Activated T-cell treated with anti-CD3 and anti-CD28 coated beads for 24 hours (primary cell): ENCODE measurements at places on chromosomes 3 and 15.

DNA sequence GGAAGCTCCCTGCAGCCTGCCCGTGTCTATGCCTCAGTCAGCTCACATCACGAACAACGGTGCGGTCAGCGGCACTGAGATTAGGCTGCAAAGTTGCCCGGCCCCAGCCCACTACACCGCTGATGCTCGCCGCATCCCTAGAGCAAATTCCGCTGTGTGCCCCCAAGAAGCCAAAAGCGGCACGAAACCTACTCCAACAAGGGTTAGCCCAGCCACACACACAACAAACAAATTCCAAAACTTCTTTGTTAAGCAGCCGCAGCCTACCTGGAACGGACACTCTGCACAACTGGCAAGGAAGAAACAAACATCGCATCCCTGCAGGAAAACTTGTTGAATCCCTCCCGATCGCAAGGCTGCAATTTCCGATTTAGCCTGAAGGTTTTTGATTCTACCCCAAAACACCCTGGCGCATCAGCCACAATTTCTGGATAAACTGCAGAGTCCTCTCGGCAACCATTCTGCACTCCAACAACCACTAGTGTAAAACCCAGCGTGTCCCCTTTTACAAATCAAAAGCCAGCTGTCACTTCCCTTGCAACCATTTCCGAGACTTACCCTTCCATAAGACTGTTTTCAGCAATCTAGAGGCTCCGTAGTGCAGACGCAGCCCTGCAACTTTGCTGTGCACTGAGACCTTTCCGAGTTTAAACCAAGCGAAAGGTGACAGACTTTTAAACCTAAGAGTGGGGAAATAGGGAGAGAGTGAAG, 449 bp downstream of the ROBO1 start:
- no peak for DNase-seq

GRCh38 chr3:186717039-186717457, at the start of gene KNG1:
KNG1 (plus strand) TSS chr3:186717359; CDS start chr3:186717543, 184 bp downstream.
- no peak for DNase-seq

- no peak for DNase-seq
Measured at GRCh38 chr3:144097163-144097562, 125.5 kb downstream of the DIPK2A start.

DNA sequence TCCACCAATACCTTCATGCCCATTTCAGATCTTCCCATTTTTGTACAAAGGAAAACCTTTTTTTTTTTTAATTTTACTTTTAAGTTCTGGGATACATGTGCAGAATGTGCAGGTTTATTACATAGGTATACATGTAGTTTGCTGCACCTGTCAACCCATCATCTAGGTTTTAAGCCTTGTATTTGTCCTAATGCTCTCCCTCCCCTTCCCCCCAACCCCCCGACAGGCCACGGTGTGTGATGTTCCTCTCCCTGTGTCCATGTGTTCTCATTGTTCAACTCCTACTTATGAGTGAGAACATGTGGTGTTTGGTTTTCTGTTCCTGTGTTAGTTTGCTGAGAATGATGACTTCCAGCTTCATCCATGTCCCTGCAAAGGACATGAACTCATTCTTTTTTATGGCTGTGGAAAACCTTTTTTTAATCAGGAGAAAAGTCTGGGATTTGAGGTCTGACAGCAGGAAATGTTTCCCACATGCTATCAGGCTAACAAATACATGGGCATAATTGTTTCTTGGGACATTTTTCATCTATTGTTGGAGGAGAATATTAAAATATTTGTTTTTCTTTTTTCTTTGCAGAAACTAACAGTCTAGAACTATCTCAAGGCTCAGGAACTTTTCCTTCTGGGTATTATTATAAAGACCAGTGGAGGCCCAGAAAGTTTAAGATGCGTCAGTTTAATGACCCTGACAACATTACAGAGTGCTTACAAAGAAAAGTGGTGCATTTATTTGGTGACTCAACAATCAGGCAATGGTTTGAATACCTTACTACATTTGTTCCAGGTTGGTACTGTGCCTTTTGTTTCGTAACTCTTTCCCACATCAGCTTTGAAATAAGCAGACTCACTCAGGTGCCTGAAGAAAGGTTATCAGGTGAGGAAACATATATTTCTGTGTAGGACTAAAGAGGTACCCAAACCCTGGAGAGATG, 32.8 kb upstream of the NFKBIZ start:
- no peak for DNase-seq

- DNase-seq: no peak
Measured at GRCh38 chr3:135329479-135329878, 534.4 kb downstream of the EPHB1 start.

DNA sequence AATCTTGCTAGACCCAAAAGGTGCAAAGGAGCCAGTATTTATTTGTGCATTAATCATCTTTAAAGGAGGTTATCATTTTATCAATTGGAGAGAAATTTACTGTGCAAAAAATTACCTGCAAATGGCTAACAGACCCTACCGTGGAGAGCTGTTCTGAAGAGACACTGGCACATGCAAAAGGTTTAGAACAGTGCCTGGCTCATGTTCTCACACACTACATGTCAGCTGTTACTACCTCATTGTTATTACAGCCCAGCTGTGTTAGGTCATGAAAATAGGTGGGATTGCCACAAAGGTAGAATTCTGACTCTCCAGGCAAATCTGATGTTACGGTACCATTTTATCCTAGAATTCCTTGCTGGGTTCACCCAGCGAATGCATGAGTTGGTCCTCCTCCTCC, 137.3 kb downstream of the SNRK start:
- DNase-seq: no peak

- no peak for DNase-seq
Measured at GRCh38 chr3:151431940-151432339, 28.9 kb downstream of the IGSF10 start.

- DNase-seq: no peak
Measured at GRCh38 chr3:196843435-196844110, 24.1 kb upstream of the SENP5 start.
